CD4-positive, alpha-beta T cell treated with Interleukin-6 at 100 ng/mL for 8 hours (primary cell): ENCODE measurements at places on chromosomes 3 and 15.

DNA sequence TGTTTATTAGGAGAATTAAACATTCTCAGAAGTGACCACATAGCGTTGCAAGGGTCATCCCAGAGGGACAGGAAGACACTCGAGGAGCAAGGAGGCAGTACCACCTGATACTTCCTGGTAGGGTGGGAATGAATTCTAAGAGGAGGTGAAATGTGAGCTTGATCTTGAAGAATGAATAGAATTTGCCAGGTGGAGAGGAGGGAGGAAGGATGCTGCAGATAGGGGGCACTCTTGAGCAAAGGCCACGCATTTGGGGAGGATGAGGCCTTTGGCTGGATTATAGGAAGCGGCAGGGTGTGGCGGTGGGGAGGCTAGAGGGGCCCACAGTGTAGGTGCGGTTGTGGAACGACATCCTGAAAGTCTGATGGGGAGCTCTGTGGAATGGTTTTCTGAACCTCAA is 33.5 kb downstream of the CHCHD6 start:
- no peak for DNase-seq

GRCh38 chr15:85964471-85964870 is 115.2 kb upstream of the AGBL1 start:
- DNase-seq = no peak

DNA sequence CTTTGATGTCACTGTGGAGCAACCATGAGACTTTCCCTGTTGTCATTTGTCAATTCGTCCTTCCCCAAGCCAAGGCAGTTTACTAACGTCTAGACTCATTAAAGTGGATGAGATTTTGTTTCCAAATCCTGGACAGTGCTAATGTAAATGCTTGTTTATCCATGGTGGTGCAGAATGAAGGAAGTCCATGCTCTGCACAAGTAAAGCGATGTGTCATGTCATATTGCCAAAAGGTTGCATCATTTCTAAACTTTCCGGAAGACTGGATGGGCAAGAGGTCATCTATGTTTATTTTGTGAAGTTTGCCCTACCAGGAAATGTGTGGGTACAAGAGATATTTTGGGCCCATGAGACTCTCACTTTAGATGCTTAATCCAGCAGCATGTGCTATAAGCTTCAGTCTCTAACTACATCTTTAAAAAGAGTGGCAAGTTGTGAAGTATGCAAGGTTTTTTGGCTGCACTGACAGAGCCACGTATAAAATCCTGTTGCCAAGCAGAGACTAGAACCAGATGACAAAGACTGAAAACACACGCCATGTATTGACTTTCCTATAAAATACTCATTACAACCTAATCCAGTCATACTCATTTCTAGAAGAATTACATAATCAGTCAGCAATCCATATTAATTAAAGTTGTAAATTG is 72.1 kb upstream of the FNDC3B start:
- no peak for DNase-seq

DNA sequence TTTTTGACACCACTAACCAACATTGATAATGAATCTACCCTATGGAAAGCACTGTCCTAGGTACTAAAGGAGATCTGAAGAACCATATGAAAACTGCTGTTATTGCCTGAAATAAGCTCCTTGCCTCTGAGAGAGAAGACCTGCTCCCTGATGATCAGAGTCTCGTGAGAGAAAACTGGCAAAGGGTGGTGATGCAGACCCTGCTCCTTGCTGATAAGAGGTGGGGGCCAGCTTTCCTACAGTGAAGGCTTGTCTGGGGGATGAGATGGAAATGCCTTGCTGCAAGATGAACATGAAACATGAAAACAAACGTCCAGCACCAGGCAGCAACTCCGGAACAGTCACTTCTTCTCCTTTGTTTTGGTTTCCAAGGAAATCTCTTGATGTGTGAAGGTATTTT is 31.9 kb downstream of the RASGRP1 start:
- DNase-seq = no peak

DNA sequence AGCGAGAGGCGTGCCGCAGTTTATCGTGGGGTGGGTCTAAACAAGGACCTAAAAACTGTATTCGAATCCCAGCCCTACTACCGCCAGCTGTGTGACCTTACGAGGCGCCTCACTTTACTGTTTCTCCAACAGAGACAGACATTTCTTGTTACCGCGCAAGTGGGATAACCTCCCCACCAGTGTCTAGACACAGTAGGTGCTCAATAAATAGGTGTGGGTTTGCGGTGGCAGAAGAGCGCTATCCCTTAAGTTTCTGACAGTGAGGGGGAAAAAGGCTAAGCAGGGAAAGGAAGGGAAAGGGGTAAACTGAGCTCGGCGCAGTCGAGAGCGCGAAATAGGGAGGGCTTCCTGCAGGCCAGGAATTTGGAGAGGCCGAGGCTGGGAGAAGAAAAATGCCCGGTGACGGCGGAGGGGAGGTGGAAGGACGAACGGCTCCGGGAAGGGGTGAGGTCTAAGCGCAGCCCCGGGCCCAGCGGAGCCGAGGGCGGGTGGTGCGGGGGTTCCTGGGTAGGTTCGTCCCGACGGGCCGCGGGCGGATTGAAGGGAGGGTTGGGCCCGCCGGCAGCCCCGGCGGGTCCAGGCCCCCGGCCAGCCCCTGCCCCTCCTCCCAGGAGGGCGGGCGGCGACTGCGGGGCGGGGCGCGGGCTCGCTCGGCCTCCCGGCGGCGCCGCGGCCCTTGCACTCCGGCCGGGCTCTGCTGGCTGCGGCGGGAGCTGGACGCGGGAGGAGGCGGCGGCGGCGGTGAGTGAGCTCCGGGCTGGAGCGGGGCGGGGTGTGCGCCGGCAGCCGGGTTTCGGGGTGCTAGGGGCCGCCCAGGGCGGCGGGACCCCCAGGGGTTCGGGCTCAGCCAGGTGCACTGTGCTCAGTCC is at the start of gene CGNL1:
Gene CGNL1, plus strand, starts transcription at position 679 of the 869 bp plus-strand sequence. CDS start 61,495 bp downstream, outside the sequence.
- no peak for DNase-seq

GRCh38 chr15:77010857-77011256 is 15.9 kb downstream of the PSTPIP1 start:
- DNase-seq = no peak

DNA sequence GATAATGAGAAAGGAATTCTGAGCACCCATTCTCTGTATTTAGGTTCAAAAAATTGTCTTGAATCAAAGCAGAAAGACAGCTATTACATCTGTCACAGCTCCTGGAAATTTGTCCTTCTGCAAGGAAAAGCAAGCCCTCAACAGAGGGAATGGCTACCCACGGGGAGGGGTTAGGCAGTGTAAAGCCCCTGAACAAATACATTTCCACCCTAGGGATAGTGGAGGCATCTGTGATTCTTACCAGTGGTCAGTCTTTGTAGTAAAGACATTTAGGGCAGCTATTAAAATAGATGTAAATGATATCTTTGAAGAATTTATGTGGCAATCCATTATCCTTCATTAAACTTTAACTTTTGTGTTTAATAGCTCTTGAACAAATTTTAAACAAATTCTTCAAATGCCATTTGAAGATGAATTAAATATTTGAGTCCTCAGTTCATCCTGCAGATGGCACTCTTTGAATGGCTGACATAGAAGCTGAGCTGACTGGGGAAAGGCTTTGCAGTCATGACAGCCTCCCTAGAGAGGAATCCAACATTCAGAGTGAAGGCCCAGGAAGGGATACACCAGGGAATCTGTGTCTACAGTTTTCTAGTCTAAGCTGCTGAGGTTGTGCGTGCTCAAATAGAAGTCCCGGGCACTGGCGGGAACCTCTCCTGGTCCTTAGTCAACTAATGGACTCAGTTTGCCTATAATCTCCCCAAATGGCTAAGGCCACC is 359.7 kb upstream of the ROPN1 start:
- DNase-seq = no peak

GRCh38 chr15:47711655-47712054 is 5.7 kb upstream of the SEMA6D start:
- DNase-seq = no peak

GRCh38 chr3:169998668-169999131 is 32.1 kb downstream of the SEC62 start:
- DNase-seq = no peak

GRCh38 chr3:62785384-62785783 is 89.8 kb downstream of the CADPS start:
- no peak for DNase-seq

GRCh38 chr3:122208579-122208978 is 25.1 kb downstream of the CASR start:
- no peak for DNase-seq

GRCh38 chr3:4834403-4834866 is 144.8 kb upstream of the BHLHE40 start:
- DNase-seq = peak; percentile 74

DNA sequence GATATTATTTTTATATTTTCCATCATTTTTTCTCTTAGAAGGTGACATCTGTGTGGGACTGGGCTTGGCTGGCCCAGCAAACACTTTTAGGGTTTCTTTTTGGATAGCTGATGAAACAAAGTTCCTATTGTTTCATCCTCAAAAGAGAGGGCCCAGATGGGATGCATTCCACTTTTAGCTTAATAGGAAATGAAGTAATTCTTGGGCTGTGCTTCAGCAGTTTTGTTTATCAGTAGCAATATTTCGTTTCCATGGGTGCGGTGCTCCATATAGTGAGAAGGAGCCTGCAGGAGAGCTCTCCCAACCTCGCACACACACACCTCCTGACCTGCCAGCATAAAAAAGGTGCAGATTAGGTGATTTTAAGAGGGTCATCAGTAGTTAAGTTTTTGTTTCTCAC is 147.5 kb downstream of the AKAP13 start:
- DNase-seq = no peak

DNA sequence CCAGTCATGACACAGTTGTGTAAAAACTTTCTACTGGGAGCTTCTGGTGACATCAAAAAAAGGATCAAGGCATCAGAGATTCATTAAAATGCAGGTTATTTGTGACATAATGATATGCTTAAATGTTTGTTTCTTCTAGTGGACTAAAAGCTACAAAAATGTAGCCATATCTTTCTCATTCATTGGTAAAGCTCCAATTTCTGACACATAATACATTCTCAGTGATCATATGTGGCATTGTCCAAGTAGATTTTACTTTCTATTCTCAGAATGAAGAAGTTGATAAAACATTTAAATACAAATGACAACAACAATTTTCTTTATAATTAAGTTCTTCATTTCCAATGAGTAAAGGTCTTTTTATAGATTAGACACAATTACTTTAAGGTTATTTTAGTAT is 71.0 kb upstream of the ARHGEF26 start:
- DNase-seq = no peak

- no peak for DNase-seq
These were observed 27.9 kb downstream of the PDIA5 start for GRCh38 chr3:123094516-123095313.

GRCh38 chr15:59296181-59296617 is 76.5 kb downstream of the MYO1E start:
- no peak for DNase-seq

DNA sequence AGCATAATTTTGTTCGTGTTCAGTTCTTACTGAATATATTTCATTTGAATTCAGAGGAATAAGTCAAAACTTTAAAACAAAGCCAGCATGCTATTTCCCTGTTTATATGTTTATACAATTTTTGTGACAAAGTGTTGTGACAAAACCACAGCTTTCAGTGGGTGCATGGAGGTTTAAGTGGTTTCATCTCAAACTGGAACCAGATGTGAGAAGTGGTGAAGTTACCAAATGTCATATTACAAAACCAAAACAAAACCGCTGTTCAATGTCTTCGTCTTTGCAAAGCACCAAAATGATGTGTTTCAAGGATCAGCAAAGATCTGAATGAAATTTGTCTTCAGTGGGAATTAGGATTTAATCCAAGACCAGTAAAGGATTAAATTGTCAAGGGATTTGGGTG is 59.3 kb upstream of the OSTN start:
- no peak for DNase-seq
